ENCODE measurements at places on chromosomes 5 and 9.

- DNase-seq, result no peak
Observed at GRCh38 chr9:85510830-85511504, 230.8 kb downstream of the AGTPBP1 start.

GRCh38 chr5:16737620-16738364, 121.0 kb upstream of the RETREG1 start:
- DNase-seq, result no peak

DNA sequence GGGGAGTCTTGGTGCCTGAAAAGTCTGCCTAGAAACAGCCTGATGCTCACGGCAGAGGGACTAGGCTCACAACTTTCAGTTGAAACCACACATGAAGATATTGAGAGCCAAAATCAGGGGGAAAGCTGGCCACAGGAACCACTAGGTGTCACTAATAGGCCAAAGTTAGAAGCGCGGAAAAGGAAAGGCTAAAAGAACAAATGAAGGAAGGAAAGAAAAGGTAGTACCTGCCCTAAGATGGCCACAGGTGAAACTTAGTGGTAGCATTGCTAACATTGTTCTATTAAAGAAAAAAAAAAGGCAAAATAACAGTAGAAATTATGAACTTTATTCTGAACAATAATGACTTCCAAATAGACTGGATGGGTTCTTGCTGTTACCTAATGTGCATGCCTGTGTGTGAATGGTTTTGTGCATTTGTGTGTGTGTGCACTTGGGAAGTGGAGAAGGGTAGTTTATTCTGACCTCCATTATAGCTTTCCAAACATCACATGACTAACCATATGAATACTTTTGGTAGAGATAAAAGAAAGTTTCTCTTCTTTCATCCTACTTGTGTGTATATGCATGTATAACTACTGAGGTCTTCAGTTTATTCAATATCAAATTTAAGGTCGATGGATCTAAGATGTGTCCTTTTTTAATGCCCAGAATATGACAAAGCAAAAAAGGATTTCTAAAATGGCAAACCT, 2.1 kb upstream of the RFESD start:
- DNase-seq, result peak; percentile 78

DNA sequence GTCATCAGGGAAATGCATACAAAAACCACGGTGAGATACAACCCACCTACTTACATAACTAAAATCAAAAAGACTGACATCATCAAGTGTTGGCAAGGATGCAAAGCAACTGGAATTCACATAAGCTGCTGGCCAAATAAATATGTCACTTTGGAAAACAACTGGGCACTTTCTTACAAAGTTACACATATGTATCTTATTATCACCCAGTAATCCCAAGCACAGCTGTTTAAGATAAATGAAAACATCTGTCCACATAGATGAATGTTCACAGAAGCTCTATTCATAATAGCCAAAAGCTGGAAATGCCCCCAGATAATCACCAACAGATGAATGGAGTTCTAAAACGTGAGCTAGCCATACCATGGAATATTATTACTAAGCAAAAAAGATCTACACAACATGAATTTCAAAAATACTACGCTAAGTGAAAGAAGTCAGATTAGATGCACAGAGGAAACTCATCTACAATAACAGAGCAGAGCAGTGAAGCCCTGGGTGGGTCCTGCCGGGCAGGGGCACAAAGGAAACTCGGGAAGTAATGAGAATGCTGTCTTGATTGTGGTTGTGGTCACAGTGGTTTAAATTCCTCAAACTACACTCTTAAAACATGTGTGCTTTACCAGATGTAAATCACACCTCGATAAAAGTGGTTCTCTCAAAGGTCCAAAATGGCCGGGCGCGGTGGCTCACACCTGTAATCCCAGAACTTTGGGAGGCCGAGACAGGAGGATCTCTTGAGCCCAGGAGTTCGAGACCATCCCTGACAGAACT, 8.5 kb downstream of the CAMSAP1 start:
- DNase-seq, result peak; percentile 35

GRCh38 chr5:11305245-11305644, 544.2 kb upstream of the DAP start:
- DNase-seq, result no peak

GRCh38 chr9:68974431-68974830, 39.5 kb downstream of the PRKACG start:
- no peak for DNase-seq

DNA sequence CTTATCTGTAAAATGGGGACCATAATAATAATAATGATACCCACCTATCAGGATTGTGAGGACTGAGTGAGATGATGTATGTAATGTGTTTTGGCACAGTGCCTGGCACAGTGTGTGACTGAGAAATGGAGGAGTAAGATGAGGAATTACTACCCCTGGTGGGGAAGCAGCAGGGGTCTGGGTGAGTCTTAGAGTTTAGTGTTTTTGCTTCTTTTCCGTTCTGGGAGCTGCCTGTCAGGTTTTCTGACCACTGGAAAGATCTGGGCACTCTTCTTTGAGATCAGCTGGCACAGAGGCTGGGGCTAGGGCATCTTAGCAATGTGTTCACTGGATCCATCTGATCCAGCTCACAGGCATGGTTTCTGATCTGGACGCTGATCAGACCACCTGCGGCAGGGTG, 8.5 kb downstream of the LCP2 start:
- DNase-seq, result no peak

DNA sequence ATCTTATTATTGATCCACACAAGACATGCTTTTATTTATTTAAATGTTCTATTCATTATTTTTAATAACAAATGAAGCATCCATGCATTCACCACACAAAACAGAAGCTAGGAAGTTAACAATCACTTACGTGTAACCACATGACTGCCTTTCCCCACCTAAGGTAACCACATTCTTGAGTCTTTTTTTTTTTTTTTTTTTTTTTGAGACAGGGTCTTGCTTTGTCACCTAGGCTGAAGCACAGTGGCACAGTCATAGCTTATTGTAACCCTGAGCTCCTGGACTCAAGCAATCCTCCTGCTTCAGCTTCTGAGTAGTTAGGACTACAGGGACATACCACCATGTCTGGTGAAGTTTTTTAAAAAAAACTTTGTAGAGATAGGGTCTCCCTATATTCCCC, 133.0 kb downstream of the DOCK2 start:
- no peak for DNase-seq

GRCh38 chr9:76557674-76558225, 98.8 kb downstream of the GCNT1 start:
- no peak for DNase-seq

- DNase-seq, result no peak
Observed at GRCh38 chr5:74633695-74634094, 6.8 kb downstream of the ENC1 start.

- peak; percentile 71 for DNase-seq
Observed at GRCh38 chr9:78860801-78861475, 564.0 kb downstream of the PSAT1 start.

- DNase-seq, result no peak
Observed at GRCh38 chr9:8718121-8718725, 918.6 kb upstream of the DMAC1 start.

DNA sequence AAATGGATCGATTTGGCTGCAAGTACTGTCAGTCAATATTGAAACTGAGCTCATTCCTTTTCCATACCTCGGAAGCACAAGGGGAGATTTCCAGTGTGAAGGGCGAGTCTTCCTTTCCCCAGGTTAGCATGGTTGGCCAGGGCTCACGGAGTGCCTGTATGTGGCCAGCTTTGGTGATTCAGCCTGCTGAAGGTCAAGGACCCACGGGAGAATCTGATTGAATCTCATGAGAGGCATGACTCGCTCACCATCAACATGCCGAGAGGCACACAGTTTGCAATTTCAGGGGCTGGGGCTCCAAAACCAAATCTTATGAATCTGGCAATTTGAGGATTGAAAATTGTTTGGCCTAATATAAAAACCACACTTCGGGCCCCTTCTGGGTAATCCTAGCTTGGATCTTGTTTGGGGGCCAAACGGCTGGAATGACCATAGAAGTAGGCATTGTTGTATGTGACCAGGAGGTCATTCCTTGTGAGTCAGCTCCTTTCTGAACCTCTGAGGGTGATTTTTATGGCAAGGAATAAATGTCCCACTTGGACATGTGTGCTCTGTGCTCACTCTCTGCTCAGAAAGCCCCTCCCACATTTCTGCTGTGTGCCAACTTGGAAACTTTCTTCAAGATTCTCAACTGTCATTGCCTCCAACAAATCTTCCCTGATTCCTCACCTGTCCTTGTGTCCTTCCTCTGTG, 69.8 kb downstream of the DOCK2 start:
- peak; percentile 78 for DNase-seq

DNA sequence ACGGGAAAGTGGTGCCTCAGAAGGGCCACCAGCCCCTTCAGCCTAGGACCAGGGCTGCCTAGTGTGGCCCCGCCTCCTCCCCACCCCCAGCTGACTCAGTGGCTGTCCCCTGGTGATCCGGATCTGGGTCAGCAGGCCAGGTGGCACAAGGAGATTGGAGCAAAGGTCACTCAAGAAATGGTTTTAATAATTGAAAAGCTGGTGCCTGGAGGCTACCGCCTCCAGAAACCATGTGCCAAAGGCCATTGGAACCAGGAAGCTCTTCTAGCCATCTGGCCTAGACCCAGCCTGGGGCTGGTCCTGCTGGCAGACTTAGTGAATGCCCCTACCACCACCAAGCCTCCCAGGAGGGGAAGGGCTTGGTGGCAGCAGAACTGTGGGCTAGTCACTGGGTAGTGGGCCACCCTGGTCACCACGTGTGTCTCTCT, 1.5 kb downstream of the ST6GALNAC4 start:
- DNase-seq, result no peak

DNA sequence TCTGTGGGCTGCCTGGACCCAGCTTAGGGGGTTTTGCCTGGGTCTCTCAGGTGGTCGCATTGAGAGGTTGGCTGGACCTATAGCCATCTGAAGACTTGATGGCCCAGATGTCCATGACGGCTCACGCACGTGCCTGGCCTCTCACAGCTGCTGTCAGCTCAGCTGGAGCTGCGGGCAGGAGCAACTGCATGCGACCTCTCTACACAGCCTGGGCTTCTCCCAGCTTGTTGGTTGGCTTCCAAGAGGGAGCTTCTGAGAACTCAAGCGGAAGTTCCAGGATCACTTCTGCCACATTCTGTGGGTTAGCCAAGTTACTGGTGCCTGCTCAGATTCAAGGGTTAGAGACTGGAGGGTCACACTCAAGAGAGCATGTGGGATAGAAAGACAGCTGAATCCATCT, 99.2 kb downstream of the DAPK1 start:
- no peak for DNase-seq

DNA sequence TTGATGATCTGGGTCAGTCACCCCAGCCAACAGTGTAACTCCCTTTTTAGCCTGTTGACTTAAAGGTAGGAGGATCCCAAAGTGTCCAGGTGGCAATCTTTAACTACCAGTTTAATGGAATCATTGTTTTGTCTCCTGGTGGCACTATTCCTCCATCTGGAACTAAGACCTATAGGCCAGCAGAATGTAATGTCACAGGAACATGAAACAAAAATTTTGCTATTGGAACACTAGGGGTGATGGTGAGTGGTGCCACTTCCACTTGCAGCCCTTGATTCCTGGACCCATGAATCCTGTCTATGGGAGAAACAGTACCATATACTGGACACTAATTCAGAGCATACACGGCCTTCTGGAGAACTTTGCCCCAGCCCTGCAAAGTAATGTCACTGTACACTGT, 219.5 kb upstream of the RASA1 start:
- peak; percentile 54 for DNase-seq

All from PC-3 (cell line).